ENCODE measurements at places on chromosomes 12 and 14. TPM values are rescaled to one million over a fixed set of nuclear protein-coding genes. Genes with fewer than 3 reads are reported as not detected.

Gene P3H3
- total RNA-seq, result 1.3 TPM

Gene SNAPC1
- 18.4 TPM for total RNA-seq

Gene CCER1
- total RNA-seq, result not detected

Gene PTCSC3
- not detected for total RNA-seq

Gene CMA1
- total RNA-seq, result not detected

Gene RNASE1
- total RNA-seq, result not detected

Gene RIPK3
- total RNA-seq, result not detected

Gene CEBPE
- total RNA-seq, result not detected

Gene SIX4
- 13.6 TPM for total RNA-seq

Gene SERPINA5
- total RNA-seq, result not detected
